ENCODE measurements at places on chromosomes 4 and X.

DNA sequence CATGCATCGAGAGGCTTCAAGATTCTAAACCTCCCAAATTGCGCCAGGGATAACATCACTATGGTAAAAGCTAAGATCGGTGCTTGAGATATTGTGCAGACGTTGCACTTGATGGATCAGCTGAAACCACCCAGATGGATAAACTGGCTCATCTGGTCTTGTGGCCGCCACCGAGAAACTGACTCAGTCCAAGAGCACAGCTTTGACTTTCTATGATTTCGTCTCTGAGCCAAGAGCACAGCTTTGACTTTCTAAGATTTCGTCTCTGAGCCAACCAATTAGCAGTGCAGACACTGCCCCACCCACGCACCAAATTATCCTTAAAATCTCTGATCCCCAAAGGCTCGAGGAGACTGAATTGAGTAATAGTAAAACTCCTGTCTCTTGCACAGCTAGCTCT lies 687.2 kb downstream of the FAM133A start:
- DNase-seq, result no peak

GRCh38 chr4:8865681-8866310 lies 5.8 kb downstream of the HMX1 start:
- DNase-seq, result no peak

GRCh38 chrX:10173331-10173900 lies 16.6 kb downstream of the CLCN4 start:
- DNase-seq, result peak; percentile 67

GRCh38 chr4:9970399-9971011 lies 50.8 kb downstream of the SLC2A9 start:
- no peak for DNase-seq

- DNase-seq, result no peak
These were observed 2.3 kb downstream of the RFC1 start for GRCh38 chr4:39363773-39364393.

- no peak for DNase-seq
These were observed at the start of gene FAM9B for GRCh38 chrX:9033989-9034388. Gene FAM9B (minus strand): TSS chrX:9034127. CDS start chrX:9032986, 1,141 bp downstream.

GRCh38 chr4:150126864-150127203 lies 48.6 kb downstream of the DCLK2 start:
- no peak for DNase-seq

All from mesothelial cell of epicardium (in vitro differentiated cells).